ENCODE measurements at places on chromosomes 4 and X. TPM values are rescaled to one million over a fixed set of nuclear protein-coding genes. Genes with fewer than 3 reads are reported as not detected.

DNA sequence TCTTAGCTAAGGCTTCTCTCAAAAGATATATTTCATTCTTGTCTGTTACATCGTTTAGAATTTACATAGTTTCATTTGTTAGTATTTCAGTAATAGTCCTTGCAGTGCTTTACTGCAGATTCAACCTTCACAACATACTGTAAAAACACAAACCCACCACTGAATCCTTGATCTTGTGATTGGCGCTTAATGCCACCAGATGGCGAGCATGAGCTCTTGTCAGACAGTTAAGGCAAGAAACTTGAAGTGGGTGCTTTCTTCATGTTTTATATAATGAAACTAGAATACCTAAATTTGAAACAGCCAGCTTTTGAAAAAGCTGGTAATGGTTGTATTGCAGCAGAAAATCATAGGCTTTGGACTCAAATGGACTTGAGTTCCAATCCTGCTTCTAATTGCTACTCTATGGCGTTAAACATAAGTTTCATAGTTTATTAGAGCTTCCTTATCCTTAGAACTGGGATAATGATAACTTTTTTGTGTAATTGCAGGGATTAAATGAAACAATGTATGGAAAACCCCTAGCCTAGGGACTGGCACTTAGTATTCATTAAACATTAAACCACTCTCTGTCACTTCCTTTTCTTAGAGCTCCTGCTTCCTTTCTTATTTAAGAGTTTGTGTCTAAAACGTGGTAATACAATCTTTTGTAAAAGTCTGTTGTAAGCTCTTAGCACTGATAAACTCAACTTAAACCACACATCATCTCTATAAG lies 95.1 kb downstream of the USP9X start:
- peak; percentile 58 for DNase-seq

DNA sequence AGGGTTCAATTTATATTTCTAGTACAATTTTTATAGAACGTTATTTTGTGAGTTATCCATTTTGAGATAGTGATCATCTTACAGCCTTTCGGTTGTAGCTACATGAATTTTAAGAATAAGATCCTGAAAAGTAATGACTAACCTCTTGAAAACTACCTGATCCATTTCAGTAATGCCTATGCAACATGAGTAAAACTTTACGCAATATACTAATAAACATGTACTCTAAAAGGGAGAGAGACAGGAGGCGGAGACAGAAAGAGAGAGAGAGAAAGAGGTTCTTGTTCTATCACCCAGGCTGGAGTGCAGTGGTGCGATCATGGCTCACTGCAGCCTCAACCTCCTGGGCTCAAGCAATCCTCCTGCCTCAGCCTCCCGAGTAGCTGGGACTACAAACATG lies 816.1 kb downstream of the CCSER1 start:
- no peak for DNase-seq

DNA sequence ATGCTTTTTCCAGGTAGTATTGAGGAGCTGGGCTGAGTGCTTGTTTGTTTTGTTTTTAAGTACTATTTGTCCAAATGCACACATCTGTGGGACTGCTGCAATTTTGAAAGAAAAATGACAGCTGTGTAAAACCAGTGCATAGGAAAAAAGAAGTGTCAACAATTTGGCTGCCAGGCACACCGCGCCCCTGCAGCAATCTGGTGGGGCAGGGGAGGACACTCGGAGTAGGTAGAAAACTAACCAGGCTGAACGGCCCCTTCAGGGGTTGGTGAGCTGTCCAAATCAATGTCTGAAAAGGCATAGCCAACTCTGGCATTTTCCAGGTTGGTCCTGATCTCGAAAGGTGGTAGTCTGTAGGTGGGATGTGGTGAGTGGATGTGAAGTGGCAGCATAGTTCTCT lies 1.1 kb downstream of the LDOC1 start:
- DNase-seq = no peak

GRCh38 chr4:78864405-78865024 lies 74.7 kb downstream of the PAQR3 start:
- DNase-seq = peak; percentile 76

ZMAT1 gene
- polyA plus RNA-seq = 39.1 TPM

SHROOM2 gene
- polyA plus RNA-seq = 17.2 TPM

SAGE1 gene
- not detected for polyA plus RNA-seq

LNX1 gene
- 14.4 TPM for polyA plus RNA-seq

Data from renal pelvis (tissue), 12 donors.